Neuronal stem cell (in vitro differentiated cells): ENCODE measurements at places on chromosomes 6 and 20.
A peak's percentile ranks its signal among the peaks of the same experiment; 100 is the strongest.

DNA sequence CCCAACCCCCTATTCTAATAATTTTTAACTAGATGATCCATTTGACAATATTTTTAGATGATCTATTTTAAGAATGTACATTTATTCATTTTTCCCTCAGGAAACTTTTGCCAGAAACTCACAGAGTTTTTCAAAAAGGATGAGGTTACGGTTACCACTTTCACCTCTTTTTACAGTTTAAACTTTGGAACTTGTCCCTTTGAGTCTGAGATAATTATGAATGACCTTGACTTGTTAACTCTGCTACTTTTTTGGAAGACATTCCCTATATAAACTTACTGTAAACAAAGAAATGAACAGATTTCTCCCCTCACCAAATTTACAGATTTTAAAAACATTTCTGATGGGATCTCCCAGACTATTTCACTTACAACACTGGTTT, 18.4 kb upstream of the BLOC1S5 start:
- DNase-seq = no peak

DNA sequence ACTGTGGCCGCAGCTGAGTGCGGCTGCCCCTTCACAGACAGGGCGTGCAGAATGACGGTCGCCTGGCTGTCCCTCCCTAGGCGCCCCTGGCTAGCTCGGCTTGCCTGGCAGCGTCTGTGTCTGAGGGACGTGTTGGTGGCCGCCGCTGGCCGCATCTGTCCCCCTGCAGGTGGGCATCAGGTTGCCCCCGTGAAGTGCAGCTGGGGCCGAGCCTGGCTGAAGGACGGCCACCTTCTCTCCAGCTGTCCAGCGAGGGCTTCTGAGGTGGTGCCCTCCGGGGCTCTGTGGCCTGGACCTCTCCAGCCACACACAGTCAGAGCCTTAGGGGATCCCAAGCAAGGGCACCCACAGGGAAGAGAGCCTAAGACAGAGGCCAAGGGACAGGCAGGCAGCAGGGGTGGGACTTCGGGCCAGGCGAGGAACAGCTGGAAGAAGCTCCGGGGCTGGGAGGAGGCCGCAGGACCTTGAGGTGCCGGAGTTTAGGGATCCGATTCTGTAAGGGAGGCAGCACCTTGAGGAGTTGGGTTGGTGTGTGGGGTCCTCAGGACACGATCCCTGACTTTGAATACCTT, 89.0 kb upstream of the EPB41L1 start:
- DNase-seq = no peak

DNA sequence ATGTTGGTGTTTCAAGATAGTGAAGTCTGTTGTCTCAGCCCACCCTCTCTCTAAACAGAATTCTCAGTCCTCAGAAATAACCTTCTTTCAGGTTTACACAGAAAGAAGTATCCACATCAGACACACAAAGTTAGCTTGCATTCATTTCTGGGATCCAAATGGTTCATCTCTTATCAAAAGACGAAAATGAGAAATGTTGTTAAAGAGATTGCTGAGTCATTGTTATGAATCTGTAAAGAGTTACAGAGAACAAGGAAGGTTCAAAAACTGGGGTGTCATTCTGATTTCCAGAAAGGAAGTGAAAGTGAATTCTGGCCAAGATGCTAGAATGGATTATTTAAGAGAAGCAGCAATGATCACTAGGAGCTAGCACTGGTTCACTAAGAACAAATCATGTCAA, 90.5 kb upstream of the ATXN1 start:
- DNase-seq = no peak

GRCh38 chr6:126373344-126373743, 33.4 kb downstream of the CENPW start:
- DNase-seq = no peak

GRCh38 chr6:72406517-72406916, 215.3 kb upstream of the KCNQ5 start:
- no peak for DNase-seq

DNA sequence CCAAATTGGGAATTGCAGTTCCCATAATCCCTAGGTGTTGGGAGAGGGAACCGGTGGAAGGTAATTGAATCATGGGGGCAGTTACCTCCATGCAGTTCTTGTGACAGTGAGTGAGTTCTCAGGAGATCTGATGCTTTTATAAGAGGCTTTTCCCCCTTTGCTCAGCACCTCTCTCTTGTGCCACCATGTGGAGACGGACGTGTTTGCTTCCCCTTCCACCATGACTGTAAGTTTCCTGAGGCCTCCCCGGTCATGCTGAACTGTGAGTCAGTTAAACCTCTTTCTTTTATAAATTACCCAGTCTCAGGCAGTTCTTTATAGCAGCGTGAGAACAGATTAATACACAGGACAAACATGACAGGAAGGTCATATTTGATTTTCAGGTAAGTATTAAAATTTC, 25.3 kb upstream of the HECA start:
- DNase-seq = no peak

- DNase-seq = no peak
Measured at GRCh38 chr6:53984581-53984980, 126.7 kb upstream of the MLIP start.

- no peak for DNase-seq
Measured at GRCh38 chr20:30284281-30284905, 973.1 kb upstream of the DEFB115 start.

GRCh38 chr6:14038467-14039437, 78.8 kb upstream of the CD83 start:
- DNase-seq = no peak

DNA sequence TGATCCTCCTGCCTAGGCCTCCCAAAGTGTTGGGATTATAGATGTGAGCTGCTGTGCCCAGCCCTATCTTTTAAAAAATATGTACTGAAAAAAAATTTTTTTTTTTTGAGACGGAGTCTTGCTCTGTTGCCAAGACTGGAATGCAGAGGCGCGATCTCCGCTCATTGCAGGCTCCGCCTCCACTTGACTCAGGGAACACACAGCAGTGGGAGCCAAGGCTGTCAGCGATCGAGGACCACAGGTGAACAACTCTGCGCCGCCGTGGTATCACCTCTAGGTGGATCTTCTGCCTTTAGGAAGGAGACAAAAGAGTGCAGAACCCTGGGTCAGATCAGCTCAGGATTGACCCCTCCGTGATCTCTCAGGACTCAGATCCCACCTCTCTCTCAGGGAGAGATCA, 13.7 kb downstream of the RAET1E start:
- no peak for DNase-seq

- DNase-seq = no peak
Measured at GRCh38 chr6:37021356-37022129, 16.1 kb downstream of the FGD2 start.

- DNase-seq = no peak
Measured at GRCh38 chr6:126672649-126673048, 332.7 kb downstream of the CENPW start.

DNA sequence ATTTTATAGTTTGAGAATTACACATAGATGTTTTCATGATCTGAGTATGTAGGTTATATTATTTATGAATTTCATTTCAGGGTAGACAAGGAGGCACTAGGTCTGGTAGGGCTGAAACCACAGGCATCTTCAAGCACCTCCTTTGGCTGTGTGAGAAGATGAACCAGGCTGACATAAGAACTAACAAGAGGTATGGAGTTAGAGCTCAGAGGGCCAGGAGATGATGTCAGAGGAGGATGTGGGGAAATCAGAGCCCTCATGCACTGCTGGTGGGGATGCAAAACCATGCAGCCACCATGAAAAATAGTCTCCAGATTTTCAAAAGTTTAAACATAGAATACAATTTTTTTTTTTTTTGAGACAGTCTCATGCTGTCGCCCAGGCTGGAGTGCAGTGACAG, 13.6 kb upstream of the RIPOR3 start:
- no peak for DNase-seq

DNA sequence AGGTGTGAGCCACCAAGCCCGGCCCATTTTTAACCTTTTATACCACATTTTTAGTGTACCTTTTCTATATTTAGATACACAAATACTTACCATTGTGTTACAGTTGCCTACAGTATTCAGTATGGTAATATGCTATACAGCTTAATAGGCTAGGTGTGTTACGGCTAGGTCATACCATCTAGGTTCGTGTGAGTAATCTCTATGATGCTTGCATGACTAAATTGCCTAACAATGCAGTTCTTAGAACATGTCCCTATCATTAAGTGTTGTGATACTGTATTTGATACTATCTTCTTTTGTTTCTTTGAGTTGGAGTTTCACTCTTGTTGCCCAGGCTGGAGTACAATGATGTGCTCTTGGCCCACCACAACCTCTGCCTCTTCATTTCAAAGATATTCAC, 387.7 kb upstream of the SASH1 start:
- no peak for DNase-seq

DNA sequence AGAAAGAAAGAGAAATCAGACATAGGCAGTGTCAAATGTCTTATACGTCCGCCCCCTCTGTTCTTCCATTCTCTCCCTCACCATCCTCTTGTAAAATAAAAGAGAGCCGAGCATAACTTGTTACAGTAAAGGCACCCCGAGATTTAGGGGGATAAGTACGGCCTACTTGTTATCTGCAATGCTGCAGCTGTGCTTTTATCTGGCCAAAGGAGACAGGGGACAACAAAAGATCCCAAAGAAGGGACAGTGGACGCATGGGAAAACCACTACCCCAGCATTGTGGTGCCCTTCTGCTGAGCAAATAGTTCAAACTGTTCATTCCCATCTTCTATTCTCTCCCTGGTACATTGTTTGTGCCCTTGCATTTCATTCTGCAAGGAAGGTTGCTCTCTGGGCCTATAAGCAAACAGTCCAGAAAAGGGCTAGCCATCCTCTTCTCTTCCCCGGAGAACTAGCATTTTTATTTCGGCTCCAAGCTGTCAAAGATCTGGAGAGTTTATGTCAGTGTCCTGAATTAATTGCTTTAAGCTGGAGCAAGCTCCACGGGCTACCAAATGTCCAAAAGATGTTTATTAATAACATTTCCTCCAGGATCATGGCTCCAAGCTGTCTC, 22.3 kb downstream of the FOXA2 start:
- DNase-seq = no peak

DNA sequence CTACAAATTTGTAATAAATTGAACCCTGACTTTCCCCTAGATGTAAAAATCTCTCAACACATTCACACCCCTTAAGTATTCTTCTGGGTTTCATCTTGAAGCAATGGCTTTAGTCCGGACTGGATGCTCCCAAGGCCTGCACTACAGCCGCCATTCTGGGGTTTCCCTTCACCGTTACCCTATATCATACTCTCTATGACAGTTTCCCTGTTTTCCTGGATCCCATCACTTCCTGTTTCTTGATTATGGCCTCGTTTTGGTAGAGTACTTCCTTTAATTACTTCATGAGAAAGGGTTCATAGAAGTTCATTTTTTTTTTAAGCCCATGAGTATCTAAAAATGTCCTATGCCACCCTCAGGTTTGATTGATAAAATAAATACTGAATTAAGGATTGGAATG, 11.7 kb downstream of the FIG4 start:
- no peak for DNase-seq

DNA sequence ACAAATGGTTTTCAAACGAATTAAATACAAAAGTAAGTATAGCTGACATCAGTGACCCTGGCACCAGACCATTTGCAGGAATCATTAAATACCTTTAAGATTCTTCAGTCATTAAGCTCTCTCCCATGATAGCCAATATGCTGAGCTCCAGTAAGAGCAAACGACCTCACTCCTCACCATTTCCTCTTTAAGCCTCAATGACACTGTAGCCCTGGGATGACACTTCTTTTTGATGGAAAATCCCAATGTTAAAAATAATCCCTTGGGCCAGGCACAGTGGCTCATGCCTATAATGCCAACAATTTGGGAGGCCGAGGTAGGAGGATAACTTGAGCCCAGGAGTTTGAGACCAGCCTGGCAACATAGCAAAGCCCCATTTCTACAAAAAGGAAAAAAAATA, 3.3 kb upstream of the SGK1 start:
- no peak for DNase-seq

DNA sequence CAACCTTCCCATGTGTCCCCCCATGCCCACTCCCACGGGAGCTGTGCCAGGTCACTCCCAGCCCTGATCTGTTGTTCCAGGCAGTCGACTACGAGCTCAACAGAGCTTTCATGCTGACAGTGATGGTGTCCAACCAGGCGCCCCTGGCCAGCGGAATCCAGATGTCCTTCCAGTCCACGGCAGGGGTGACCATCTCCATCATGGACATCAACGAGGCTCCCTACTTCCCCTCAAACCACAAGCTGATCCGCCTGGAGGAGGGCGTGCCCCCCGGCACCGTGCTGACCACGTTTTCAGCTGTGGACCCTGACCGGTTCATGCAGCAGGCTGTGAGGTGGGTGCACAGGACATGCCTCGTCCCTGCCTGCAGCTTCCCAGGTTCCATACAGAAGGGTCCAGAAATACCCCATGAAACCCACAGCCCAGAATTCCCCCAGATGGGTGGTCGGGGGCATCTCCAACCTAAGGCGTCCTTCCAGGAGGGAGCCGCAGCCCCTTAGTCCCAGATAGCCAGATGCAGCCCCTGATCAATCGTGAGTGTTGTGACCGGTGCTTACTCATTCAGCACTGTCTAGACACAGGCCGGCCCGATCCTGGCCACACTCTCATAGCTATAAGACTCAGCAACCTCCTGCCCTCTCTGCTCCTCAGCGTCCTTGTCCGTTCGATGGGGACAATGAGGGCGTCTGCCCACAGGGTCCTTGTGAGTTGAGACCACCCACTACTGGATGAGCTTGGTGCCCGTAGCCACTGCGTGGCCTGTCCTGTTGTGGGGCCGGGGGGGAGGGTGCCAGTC, 142.1 kb downstream of the TAF4 start:
- DNase-seq = no peak

GRCh38 chr6:19731282-19731681, 105.9 kb upstream of the ID4 start:
- no peak for DNase-seq

DNA sequence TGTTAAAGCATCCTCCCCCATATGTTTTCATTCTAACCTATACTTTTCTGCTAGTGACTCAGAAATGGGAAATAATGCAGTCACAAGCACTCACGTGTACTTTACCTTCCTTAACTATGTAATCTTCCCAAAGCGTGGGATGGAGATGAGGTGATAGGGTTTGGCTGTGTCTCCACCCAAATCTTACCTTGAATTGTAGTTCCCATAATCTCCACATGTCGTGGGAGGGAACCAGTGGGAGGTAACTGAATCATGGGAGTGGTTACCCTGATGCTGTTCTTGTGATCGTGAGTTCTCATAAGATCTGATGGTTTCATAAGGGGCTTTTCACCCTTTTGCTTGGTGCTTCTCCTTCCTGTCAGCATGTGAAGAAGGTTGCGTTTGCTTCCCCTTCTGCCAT, 35.4 kb downstream of the AGPAT4 start:
- no peak for DNase-seq

DNA sequence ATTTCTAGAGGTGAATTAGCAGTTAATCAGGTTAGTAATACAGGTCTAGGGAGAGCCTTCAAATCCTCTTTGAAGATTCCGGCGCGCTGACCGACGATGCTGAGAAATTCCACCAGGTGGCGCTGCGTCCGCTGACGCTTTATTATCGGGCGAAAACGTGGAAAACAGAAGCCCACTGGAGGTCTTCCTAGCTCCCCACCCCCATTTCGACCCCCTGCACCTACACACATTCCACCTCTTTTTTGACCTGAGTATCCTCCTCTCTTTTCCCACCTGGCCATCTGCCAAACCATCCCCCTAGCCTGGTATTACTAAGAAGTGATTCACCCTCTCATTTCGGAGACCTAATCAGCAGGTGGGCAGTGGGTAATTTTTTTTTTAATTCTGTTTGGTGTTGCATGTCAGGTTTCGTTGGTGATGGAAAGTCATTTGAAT, 65.4 kb upstream of the RIN2 start:
- DNase-seq = peak; percentile 48
